ENCODE measurements at places on chromosomes 7 and 10. TPM values are rescaled to one million over a fixed set of nuclear protein-coding genes. Genes with fewer than 3 reads are reported as not detected.

The CTAGE4 gene
- total RNA-seq, result 0.17 TPM

The ANKRD30A gene
- not detected for total RNA-seq

The FAM237B gene
- total RNA-seq, result not detected

The PPIF gene
- total RNA-seq, result 18.7 TPM

The ADRA2A gene
- total RNA-seq, result under 0.01 TPM

The ALOX5 gene
- not detected for total RNA-seq

The SDHAF3 gene
- total RNA-seq, result 8.7 TPM

The NEBL gene
- total RNA-seq, result 0.33 TPM

The TMEM236 gene
- 0.17 TPM for total RNA-seq

The ACTL6B gene
- not detected for total RNA-seq

Measured in fibroblast of lung (primary cell).